ENCODE measurements at places on chromosomes 7 and 10.

DNA sequence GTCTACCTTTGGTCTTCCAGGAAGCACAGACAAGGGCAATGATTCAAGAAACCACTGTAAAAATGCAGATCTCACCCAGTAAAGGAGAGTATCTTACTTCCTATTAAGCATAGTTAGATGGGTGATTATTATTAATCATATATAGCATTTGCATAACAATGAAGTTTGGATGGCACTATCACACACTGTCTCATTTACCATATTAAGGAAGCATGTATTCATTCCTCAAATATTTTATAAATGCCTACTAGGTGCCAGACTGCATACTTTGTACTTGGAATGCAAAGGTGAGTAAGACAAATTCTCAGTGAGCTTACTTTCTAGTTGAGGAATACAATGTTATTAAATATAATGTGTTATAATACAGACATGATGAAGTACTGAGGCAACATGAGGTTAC is 53.9 kb upstream of the SKAP2 start:
- H3K27ac ChIP-seq: no peak overlapping the region
- H3K4me3 ChIP-seq: no peak overlapping the region
- H3K27me3 ChIP-seq: no peaks in the 10 kb centered on the region
- H3K4me1 ChIP-seq: no peaks in the 10 kb centered on the region
- no peak for DNase-seq

GRCh38 chr10:75940742-75941141 is 509.3 kb downstream of the LRMDA start:
- no peak overlapping the region for H3K4me3 ChIP-seq
- no peaks in the 10 kb centered on the region for H3K36me3 ChIP-seq
- no peak for DNase-seq
- H3K4me1 ChIP-seq: no peaks in the 10 kb centered on the region
- no peaks in the 10 kb centered on the region for H3K27me3 ChIP-seq

- no peaks in the 10 kb centered on the region for H3K27me3 ChIP-seq
- no peak overlapping the region for H3K27ac ChIP-seq
- DNase-seq: no peak
- H3K4me3 ChIP-seq: no peak overlapping the region
- no peaks in the 10 kb centered on the region for H3K36me3 ChIP-seq
These were observed 229.8 kb downstream of the FGFR2 start for GRCh38 chr10:121368347-121369025.

GRCh38 chr7:113764401-113765035 is 154.3 kb downstream of the PPP1R3A start:
- no peaks in the 10 kb centered on the region for H3K36me3 ChIP-seq
- no peaks in the 10 kb centered on the region for H3K27me3 ChIP-seq
- no peak overlapping the region for H3K27ac ChIP-seq
- DNase-seq: no peak
- no peaks in the 10 kb centered on the region for H3K4me1 ChIP-seq

DNA sequence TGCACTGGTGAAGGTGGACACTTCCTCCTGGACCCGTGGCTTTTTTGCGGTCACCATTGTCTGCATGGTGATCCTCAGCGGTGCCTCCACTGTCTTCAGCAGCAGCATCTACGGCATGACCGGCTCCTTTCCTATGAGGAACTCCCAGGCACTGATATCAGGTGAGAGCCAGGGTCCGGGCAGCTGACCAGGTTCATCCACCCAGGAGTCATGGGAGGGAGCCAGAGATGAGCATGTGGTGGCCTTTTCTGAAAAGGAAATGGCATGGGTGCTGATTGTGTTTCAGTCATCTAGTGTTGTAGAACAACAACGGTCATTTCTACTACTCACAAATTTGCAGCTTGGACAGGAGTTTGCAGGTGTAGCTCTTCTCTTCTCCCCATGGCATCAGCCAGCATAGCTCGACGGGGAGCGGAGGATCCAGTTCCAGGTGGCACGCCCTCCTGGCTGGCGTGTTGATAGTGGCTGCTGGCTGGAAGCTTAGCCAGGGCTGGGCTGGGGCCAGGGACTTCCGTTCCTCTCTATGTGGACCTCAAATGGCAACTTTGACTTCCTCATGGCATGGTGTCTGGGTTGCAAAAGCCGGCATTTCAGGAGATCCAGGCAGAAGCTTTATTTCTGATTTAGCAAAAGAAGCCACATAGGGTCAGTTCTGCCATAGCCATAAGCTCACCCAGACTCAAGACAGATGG is 32.7 kb downstream of the SLC29A3 start:
- no peaks in the 10 kb centered on the region for H3K4me1 ChIP-seq
- H3K27me3 ChIP-seq: no peaks in the 10 kb centered on the region
- H3K36me3 ChIP-seq: no peaks in the 10 kb centered on the region
- no peak for DNase-seq
- no peak overlapping the region for H3K27ac ChIP-seq

GRCh38 chr7:50970092-50970491 is 187.4 kb upstream of the GRB10 start:
- H3K4me3 ChIP-seq: no peak overlapping the region
- DNase-seq: no peak
- no peaks in the 10 kb centered on the region for H3K4me1 ChIP-seq
- no peak overlapping the region for H3K27ac ChIP-seq

DNA sequence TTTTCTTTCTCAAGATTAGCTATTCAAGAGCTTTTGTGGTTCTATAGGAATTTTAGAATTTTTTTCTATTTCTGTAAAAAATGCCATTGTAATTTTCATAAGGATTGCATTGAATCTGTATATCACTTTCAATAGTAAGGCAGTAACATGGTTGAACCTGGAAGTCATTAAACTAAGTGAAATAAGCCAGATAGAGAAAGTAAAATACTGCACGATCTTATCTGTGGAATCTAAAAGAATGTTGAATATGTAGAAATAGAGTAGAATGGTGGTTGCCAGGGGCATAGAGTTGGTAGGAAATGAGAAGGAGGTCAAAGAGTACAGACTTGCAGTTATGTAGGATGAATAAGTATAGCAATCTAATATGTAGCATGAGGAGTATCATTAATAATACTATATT is 1073.5 kb upstream of the LRRN3 start:
- H3K36me3 ChIP-seq: no peaks in the 10 kb centered on the region
- no peak for DNase-seq
- H3K4me3 ChIP-seq: no peak overlapping the region

DNA sequence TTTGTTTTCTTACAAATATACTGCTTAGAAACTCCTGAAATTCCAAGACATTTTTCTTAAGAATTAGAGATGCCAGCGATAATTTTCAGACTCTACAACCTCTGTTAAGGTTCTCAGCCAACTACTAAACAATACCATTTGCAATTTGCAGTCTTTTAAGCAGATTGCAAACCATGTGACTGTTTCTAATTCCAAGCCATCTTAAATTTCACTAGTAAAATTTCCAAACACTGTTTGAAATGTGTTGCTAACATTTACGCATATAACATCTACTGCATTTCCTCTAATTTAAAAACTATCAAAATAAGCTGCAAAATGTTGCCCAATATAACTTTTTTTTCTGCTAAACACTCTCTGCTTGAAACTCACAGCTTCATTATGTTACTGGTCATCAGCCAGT is 56.0 kb upstream of the MACROH2A2 start:
- H3K36me3 ChIP-seq: no peaks in the 10 kb centered on the region
- no peak for DNase-seq
- H3K4me1 ChIP-seq: no peaks in the 10 kb centered on the region
- no peak overlapping the region for H3K27ac ChIP-seq

DNA sequence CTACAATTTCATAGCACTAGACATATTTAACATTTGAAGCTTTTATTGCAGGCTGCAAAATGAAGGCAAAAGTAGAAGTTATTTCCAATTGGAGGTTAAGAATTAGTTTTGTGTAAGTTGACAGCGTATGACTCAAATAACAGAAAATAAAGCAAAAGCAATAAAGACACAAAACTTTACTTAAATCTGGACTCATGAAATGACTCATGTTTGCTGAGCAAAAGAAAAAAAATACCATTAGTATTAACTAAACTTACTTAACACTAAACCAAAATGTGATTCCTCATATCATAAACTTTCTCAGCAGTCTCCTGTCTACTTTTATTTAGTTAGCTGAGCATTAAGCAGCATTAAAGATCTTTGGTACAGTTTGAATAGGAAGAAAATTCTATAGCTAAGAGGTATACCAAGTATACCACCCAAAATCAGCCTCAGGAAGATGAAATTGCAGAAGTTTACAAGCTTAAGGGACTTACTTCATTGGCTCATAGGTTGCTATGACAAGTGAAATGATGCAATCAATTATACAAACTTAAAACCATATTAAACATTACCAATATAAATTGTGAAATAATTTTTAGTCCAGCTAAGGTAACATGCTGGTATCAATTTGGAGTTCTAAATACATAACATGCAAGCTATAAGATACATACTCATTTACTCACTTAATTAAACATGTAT is 1131.4 kb downstream of the XPNPEP1 start:
- DNase-seq: no peak
- no peak overlapping the region for H3K27ac ChIP-seq
- no peak overlapping the region for H3K4me3 ChIP-seq
- H3K27me3 ChIP-seq: no peaks in the 10 kb centered on the region

DNA sequence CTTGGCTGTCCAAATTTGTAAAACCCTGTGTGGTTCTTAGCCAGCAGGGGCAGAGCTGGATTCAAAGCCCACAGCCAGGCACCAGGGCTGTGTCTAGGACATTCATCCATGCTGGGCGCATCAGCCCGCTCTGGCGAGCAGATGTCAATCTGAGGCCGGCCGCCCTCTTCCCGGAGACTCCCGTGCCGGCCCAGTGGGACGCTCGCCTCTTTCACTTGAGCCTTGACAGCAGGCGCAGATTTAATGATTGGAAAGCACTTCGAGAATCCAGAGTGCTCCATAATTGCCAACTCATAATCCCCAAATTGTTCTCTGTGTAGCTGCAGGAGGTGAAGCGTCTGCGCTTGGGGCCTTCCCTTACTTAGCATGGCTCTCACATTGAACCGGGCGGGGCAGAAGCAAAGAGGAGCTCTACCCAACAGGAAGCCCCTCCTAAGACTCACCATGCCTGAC is 36.7 kb downstream of the SLIT1 start:
- H3K36me3 ChIP-seq: no peaks in the 10 kb centered on the region
- no peak overlapping the region for H3K4me3 ChIP-seq
- H3K27me3 ChIP-seq: no peaks in the 10 kb centered on the region
- no peak for DNase-seq
- no peaks in the 10 kb centered on the region for H3K4me1 ChIP-seq

- no peak overlapping the region for H3K27ac ChIP-seq
- H3K4me3 ChIP-seq: no peak overlapping the region
- no peak for DNase-seq
These were observed 38.8 kb upstream of the GRB10 start for GRCh38 chr7:50821457-50822008.

DNA sequence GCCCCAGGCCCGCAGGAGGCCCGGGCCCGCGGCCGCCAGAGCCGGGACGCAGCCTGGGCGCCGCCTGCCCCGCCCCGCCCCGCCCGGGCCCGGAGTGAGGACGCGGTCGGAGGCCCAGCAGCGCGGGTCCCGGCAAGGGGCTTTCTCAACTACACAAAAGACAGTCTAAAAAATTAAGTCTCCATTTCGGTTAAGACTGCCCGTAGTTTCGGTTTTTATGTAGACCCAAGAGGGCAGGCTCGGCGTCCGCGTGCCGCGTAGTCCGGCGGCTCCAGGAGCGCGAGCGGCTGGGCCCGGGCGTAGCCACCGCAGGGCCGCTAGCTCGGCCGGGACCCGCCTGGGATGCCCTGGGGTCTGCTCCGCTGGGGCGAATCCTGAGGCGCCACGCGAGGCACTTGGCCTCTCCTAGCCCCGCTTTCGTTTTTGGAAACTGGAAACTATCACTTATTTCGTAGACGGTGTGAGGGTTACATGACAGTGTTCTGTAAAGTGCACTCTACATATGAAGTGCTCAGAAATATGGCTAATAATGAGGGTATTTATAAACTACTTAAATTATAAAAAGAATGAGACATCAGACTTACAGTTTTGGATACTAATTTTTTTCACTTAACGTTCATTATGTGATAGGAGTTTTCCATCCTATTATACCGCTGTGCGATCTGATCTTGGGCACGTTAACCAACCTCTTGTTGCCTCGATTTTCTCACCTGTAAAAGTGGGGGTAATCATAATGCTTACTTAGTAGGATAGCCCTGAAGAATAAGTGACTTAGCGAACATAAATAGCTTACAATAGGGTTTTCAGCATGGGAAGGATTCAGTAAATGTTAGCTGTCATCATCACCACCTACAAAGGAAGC is 573 bp downstream of the BLVRA start:
- H3K27me3 ChIP-seq: no peaks in the 10 kb centered on the region
- H3K27ac ChIP-seq: peak overlapping the region; percentile 83
- H3K4me3 ChIP-seq: peak overlapping the region; percentile 77
- peaks cover 4% of the 10 kb centered on the region for H3K4me1 ChIP-seq
- H3K36me3 ChIP-seq: no peaks in the 10 kb centered on the region

GRCh38 chr10:49614242-49615198 is 683 bp downstream of the CHAT start:
- no peaks in the 10 kb centered on the region for H3K36me3 ChIP-seq
- no peak overlapping the region for H3K27ac ChIP-seq
- H3K4me1 ChIP-seq: peaks cover 3% of the 10 kb centered on the region
- no peak overlapping the region for H3K4me3 ChIP-seq
- H3K27me3 ChIP-seq: peaks cover 2% of the 10 kb centered on the region

GRCh38 chr10:32905466-32905865 is 52.6 kb downstream of the ITGB1 start:
- no peak overlapping the region for H3K27ac ChIP-seq
- H3K4me3 ChIP-seq: no peak overlapping the region
- no peaks in the 10 kb centered on the region for H3K27me3 ChIP-seq
- no peaks in the 10 kb centered on the region for H3K4me1 ChIP-seq

- no peaks in the 10 kb centered on the region for H3K36me3 ChIP-seq
- H3K4me1 ChIP-seq: no peaks in the 10 kb centered on the region
- peaks cover 51% of the 10 kb centered on the region for H3K27me3 ChIP-seq
- H3K4me3 ChIP-seq: no peak overlapping the region
These were observed 73.3 kb downstream of the MICALL2 start for GRCh38 chr7:1385809-1386622.

- no peak overlapping the region for H3K27ac ChIP-seq
- H3K27me3 ChIP-seq: peaks cover 57% of the 10 kb centered on the region
- no peak overlapping the region for H3K4me3 ChIP-seq
- no peaks in the 10 kb centered on the region for H3K36me3 ChIP-seq
- DNase-seq: no peak
These were observed 286 bp downstream of the DGKI start for GRCh38 chr7:137846549-137846826.
